ENCODE measurements at places on chromosomes 5 and 9.

GRCh38 chr9:34279411-34279810 lies 49.7 kb downstream of the KIF24 start:
- no peak for DNase-seq

DNA sequence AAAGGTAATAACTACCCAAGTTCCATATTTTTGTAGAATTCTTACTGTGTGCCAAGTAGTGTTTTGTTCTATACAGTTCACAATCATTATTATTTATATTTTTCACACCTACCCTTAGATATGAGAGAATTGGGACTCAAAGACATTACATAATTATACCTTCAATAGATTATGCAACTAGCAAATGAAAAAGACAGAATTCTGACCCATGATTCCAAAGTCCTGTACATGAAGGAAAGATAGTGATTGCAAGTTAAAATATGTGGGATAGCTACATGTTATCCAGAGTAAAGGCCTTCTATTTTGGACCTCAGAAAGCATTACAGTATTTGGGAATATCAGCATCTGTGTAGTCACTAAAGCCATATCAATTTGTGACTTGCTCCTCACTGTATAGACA lies 581.0 kb downstream of the ELAVL2 start:
- DNase-seq = no peak

- no peak for DNase-seq
These were observed 429.8 kb downstream of the SPOCK1 start for GRCh38 chr5:137069358-137069757.

DNA sequence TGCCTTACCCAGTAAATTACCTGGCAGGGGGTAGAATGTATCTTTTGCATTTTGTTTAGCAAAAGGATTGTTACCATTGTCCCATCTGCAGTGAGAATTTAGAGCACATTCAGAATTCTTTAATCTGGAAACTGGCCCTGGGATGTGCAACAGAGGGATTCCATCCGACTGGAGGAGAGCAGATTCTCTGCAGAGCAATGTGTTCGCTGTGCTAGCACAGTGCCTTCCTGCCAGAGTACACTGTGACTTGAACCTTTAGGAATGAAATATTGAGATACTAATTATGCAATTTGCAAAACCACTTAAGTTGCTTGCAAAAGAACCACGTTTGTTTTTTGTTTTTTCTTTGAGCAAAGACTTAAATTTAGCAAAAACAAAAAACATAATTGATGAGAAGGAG lies 22.5 kb upstream of the DMRT1 start:
- no peak for DNase-seq

DNA sequence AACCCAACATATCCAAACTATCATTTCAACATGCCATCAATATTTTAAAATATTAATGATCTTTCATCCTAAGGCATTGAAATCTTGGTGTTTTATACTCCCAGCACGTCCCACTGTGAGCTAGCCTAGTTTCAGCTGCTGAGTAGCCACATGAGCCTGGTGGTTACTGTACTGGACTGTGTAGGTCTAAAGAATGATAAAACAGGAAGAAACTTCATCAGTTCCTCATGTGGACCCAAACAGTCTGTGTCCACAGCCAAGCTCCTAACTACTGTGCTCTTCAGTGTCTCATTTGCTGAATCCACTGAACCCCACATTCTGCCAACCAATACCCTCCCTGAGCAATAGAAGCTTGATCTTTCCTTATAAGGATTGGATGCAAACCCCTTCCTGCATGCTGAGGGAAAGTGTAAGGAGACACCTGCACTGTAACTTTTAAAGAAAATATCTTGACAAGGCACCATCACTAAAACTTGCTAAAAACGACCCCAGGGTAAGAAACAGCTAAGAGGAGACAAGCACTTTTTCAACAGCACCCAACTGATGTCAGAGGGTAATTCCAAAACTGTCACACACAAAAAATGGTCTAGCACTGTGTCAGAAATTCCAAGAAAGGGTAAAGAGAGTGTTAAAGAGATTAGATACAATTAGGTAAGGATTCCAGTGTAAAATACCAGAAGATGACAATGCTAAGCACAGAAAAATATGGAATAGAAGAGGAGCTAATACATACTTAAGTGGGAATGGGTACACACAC lies 126.9 kb downstream of the SPOCK1 start:
- no peak for DNase-seq

GRCh38 chr5:110251366-110251765 lies 475.1 kb downstream of the TMEM232 start:
- peak; percentile 78 for DNase-seq

DNA sequence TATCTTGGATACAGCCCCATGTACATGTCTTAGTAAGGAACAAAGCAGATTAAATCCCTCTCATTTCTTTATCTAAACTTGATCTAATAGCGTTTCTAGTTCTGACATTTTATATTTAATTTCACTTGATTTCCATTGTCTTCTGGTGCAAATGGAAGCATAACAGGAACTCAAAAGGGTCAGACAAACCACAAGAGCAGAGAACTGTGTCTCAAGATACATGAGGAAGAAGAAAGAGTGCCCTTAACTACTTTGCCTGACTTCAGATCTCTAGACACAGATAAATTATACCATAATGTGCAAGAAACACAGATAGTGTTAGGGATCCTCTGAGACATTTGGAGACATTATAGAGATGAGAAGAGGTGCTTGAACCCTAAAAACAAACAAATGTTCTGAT lies 20.7 kb upstream of the STX17 start:
- DNase-seq = no peak

- no peak for DNase-seq
These were observed 84.0 kb downstream of the ZSWIM6 start for GRCh38 chr5:61416010-61416409.

- no peak for DNase-seq
These were observed 346.4 kb upstream of the FAM174A start for GRCh38 chr5:100188778-100189177.

DNA sequence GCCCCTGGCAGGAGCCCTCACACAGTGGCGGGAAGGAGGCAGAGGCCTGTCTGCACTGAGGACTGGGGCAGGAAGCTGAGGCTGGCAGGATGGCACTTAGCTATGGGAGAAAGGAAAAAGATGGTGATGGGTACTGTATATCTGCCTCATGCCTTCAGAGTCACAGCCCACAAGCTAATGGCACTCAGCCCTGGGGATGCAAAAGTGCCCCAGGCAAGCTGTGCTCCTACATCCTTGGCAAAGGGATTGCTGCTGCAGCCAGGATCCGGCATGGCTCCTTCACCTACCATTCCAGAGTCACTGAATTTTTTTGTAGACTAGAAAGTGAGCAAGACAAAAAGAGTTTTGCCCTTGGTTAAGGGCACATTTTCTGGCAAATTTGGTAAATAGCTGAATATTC lies 8.7 kb downstream of the ACSL6 start:
- DNase-seq = no peak

DNA sequence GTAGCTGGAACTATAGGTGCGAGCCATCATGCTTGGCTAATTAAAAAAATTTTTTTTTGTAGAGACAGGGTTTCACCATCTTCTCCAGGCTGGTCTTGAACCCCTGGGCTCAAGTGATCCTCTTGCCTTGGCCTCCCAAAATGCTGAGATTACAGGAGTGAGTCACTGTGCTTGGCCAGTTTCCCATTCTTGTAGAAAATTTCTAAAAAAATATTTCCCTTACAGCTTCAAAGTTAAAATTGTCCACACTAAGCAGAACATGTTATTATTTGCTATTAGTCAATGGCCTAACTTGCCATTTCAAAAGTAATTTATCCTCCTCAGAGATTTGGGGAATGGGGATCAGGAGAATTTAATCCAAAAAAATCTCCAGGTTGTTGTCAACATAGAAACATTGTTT lies 40.1 kb downstream of the SLC38A9 start:
- peak; percentile 5 for DNase-seq

GRCh38 chr5:122351416-122352157 lies 39.5 kb downstream of the SNCAIP start:
- DNase-seq = peak; percentile 65

- no peak for DNase-seq
These were observed 201.5 kb downstream of the AUH start for GRCh38 chr9:91160181-91160580.

DNA sequence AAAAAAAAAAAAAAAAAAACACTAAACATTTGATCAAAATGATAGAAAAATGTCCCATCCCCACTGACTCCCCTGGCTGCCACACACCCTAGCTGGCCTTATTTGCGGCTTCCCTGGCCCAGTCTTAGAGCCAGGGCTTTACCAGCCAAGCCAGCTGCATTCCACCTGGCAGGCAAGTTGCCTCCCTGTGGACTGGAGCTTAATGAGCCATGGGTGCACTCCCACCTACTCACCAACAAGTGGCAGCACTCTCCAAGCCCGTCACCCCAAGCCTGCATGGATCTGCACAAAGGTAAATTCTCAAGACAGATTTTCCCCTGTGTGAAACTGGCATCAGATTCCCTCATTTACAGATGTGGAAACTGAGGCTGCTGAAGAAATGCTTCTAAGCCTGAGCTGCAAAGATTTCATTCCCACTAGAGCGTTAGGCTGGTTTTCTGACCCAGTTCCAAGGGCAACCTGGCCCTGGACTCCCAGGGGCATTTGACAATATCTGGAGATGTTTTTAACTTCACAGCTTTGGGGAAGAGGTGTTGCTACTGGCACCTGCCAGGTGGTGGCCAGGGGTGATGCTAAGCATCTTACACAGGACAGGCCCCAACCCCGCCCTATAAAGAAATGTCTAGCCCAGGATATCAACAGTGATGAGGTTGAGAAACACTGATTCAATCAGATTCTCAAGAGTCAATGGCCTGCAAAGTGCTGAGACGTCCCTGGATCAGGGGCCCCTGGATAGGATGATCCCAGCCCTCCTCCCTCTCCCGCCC lies 21.9 kb upstream of the VDAC1 start:
- peak; percentile 53 for DNase-seq

- no peak for DNase-seq
These were observed 43.2 kb upstream of the IL7R start for GRCh38 chr5:35813521-35813920.

GRCh38 chr5:121982146-121982892 lies 20.5 kb downstream of the SRFBP1 start:
- no peak for DNase-seq

DNA sequence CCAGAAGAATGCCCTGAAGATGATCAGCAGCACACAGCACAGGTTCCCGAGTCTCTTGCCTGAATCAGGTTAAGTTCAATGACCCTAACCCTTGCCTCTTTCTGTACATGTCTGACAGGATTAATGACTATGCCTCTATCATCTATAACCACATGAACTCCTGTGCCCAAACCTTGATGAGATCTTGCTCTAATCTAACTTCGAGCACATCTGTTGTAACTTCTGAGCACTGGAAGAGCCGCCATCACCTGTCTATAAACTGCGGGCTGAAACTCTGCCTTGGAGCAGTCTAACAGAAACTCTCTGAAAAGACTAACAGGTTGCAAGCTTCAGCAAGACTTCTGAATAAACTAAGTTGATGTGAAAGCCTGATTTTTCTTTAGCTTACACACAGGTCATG lies 44.5 kb downstream of the SERINC5 start:
- no peak for DNase-seq

DNA sequence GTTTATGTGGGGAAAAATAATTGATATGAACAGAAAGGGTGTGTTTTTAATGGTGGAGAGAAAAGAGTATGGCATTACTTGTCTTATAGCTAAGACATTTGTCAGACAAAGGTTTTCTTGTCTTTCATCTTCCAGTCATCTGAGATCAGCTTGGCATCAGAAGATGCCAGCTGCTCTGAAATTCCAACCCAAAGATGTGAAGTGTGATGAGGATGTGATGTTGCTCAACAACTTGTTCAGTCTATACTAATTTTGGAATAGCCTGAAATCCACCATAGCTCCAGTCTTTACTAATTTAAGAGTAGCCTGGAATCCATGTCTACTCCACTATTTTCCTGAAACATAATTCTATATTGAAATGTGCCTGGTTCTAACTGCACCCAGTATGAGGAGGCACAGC lies 182.3 kb downstream of the CFAP90 start:
- DNase-seq = no peak

GRCh38 chr5:106292654-106293053 lies 1378.1 kb downstream of the EFNA5 start:
- DNase-seq = peak; percentile 71

DNA sequence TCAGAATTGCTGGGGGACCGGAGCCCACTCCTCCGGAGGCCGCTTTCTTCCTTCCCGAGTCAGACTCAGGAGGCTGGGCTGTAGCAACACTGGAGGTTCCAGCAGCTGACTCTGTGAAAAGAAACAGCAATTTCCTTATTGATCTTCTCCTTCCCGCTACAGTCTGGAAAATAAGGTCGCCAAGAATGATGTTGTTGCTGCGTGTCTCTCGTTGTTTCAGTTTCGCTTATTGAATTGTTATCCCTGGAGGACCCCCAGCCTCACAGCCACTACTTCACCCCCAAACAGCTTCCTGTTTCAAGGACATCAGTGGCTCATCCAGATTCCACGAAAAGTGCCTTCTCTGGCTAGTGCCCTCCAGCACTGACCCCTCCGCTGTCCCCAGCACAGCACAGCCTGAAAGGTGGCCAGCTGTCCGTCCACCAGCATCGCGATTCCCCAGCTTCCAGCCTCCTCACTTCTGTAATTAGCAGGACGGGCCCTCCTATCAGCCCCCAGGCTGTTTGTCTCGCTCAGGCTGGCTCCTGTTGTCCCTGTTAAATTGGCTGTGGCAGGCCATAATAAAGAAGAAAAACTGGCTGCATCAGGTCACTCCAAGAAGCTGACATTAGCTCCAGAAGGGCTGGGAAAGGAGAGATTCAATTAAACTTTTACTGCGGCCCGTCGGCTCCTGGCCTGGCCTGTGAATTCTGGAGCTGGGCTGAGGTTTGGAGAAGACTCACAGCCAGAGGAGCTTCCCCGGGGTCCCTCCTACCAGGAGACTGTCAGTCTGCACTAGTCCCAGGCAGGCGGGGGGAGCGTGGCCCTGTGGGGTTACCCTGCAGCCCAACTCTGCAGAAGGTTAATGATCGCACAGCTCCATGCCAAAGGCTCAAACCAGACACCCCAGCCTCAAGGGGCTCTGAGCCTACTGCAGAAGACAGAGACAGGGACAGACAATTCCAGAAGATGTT lies 40.5 kb downstream of the OLFM1 start:
- no peak for DNase-seq

GRCh38 chr9:73215249-73215648 lies 63.6 kb downstream of the ANXA1 start:
- DNase-seq = no peak

GRCh38 chr9:73753171-73753570 lies 601.5 kb downstream of the ANXA1 start:
- no peak for DNase-seq

- DNase-seq = no peak
These were observed 470.6 kb downstream of the PRDM9 start for GRCh38 chr5:23977997-23978396.

- DNase-seq = no peak
These were observed 354.9 kb downstream of the DIRAS2 start for GRCh38 chr9:90287567-90288274.

- DNase-seq = peak; percentile 32
These were observed 102.1 kb downstream of the PAM start for GRCh38 chr5:102857076-102857818.

DNA sequence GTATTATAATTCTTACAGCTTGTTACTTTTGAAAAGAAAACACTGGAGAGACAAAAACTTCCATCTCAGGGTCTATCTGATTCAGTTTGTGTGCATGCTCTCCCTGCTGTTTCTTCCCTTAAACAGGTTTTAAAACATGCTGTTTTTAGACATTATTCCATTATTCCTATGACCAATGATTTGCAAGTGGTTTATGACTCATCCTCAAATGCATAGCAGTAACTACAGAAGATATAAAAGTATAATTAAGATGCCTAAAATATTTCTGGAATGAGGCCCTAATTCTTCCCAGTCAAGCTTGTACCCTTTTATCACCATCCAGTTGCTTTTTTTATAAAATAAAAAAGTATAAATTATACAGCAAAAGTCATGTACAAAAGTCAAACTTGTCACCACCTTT lies 3.7 kb downstream of the DTWD2 start:
- peak; percentile 90 for DNase-seq

- no peak for DNase-seq
These were observed 140.9 kb downstream of the ZNF608 start for GRCh38 chr5:124605541-124605940.

Measured in fibroblast of skin of abdomen (primary cell).